ENCODE measurements at places on chromosomes 5 and 9.

GRCh38 chr5:39539470-39539869 is 114.7 kb upstream of the DAB2 start:
- DNase-seq, result no peak

DNA sequence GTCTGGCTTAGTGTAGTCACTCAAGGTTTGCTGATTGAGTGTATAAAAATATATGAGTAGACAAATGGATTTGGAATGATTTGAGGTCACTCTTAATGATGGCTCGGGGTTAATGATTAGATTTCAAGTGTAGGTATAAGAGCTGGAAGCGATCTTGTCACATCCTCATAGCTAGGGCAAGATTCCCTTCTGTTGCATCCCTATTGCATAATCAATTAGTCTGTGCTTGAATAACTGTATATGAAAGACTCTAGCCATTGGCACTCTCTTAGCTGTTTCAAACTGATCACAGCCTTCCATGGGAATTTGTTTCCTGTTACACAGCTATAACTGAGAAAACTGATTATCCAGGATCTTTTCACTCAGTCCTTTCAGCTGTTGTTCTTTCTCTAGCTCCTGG is 811.6 kb downstream of the TLE4 start:
- no peak for DNase-seq

GRCh38 chr9:121122246-121123032 is 47.7 kb downstream of the CNTRL start:
- no peak for DNase-seq

- no peak for DNase-seq
These were observed 49.8 kb downstream of the NR6A1 start for GRCh38 chr9:124721109-124721906.

- no peak for DNase-seq
These were observed 480.9 kb upstream of the SEMA6A start for GRCh38 chr5:117055517-117055916.

- no peak for DNase-seq
These were observed 132.6 kb downstream of the PLK2 start for GRCh38 chr5:58327289-58327688.

- no peak for DNase-seq
These were observed 6.5 kb upstream of the PAX5 start for GRCh38 chr9:37040508-37041127.

- DNase-seq, result no peak
These were observed 32.1 kb upstream of the RICTOR start for GRCh38 chr5:39106322-39106721.

DNA sequence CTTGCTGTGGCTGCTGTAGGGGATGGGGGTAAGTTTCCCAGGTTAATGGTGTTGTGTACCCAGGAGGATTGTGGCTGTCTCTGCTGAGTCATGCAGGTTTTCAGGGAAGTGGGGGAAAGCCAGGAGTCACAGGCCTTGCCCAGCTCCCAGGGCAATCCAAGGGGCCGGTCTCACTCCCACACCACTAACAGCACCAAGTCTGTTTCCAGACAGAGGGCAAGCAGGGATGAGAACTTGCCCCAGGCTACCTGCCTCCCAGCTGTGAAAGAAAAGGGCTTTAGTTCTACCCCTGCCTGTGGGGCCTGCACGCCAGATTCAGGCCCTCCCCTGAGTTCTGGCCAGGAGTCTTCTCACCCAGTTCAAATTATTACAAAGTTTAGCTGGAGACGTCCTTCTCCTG is 579.8 kb upstream of the ST8SIA4 start:
- no peak for DNase-seq

GRCh38 chr5:163633926-163634460 is 128.6 kb downstream of the MAT2B start:
- DNase-seq, result no peak

GRCh38 chr9:94084314-94084713 is at the start of gene PTPDC1:
Gene PTPDC1 (plus strand): TSS chr9:94084464. CDS start chr9:94084531, 67 bp downstream.
- DNase-seq, result no peak

GRCh38 chr9:38243993-38244392 is 148.5 kb upstream of the ALDH1B1 start:
- no peak for DNase-seq

GRCh38 chr5:97570242-97570641 is 387.2 kb upstream of the RIOK2 start:
- no peak for DNase-seq

GRCh38 chr9:38022995-38023394 is 46.0 kb downstream of the SHB start:
- DNase-seq, result no peak
